ENCODE measurements at places on chromosomes 13 and 19. TPM values are rescaled to one million over a fixed set of nuclear protein-coding genes. Genes with fewer than 3 reads are reported as not detected.

The TTC9B gene
- total RNA-seq = not detected

The TUBB4A gene
- total RNA-seq = 22.9 TPM

DNA sequence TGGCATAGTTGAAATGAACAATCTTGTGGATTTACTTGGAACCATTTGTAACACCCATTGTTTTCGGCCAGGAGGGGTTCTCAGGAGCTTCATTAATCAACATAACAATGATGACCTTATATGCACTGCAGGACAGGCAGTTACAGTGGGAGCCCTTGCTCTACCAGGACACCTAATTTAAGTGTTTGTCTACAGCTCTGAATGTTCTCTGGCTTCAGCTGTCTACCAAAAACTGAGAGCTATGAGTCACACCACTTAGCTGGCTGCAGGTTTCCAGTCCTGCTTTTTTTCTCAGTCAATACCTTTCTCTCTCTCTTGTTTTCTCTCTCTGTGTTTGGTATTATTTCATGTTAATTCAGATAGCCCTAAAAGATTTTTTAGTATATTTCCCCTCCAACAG is 105.4 kb upstream of the MBNL2 start:
- DNase-seq = no peak

- no peak for DNase-seq
Observed at GRCh38 chr13:20869540-20869939, 33.0 kb downstream of the XPO4 start.

GRCh38 chr13:88586263-88586662 is 915.1 kb downstream of the SLITRK5 start:
- no peak for DNase-seq

DNA sequence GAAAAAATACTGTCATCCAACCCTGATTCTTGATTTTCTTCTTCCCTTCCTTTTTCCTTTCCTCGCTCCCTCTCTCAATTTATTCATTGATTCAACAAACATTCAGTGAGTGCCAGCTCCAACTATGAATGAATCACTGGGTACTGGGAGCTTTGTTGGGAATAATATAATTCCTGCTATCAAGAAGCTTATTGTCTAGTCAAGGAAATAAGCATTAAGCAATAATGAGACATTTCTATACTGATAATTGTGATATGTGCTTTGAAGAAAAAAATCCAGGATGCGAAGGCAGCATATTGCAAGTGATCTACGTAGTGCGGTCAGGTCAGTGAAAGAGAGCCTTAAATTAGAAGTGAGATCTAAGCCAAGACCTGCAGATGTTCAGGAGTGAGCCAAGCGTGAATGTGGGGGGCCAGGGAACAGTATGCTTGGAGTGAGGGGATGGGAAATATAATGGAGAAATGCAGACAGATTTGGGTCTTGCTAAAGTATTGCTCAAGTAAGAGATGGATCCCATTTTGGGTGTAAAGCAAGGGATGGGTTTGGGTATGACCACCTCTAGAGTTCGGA is 253.5 kb downstream of the LHFPL6 start:
- no peak for DNase-seq

DNA sequence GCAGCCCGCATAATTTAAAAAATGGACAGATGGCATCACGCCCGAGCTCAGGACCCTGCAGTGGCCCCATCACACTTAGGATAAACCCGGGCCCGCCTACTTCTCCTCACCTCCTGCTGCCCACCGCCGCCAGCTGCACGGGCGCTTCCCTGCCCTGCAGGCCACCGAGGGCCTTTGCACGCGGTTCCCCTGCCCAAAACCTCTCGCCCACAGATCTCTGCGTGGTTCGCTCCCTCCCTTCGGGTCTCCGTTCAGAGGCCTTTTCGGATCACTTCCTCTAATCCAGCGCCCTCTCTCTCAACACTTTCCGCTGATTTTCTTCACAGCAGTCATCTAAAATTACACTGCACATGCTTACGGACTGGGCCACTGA is 1.8 kb downstream of the SHISA7 start:
- no peak for DNase-seq

GRCh38 chr13:44271031-44271455 is 102.6 kb upstream of the SERP2 start:
- DNase-seq = no peak

DNA sequence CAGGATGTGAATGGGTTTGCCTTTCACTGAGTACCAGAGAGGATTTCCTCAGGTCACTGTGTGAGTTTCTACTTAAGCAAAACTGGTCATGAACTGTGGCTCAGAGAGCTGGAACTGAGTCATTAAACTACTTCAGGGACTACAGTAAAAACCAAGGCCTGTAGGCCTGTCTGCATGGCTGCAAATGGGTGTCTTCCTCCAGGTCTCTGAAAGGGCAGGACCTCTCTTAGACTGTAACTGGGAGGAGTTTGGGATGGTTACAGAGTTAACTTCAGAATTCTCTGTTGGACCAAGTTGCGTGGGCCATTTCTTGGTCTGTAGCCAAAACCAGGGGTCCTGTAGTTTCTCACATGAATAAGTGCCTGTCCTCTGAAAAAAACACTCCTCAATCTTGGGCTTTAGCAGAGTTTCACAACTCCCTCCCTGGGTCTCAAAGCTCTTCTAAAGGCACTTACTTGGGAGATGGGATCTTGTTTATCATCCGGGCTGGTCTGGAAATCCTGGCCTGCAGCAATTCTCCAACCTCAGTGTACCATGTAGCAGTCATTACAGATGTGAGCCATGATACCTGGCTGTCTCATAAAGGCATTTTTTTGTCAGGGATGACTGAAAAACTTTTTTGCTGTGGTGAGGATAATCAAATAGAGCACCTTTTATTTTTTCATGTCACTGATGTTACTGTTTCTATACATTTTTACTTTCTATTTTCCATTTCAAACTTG is 19.7 kb downstream of the ZNF714 start:
- DNase-seq = no peak

GRCh38 chr19:6042776-6043726 is 65.1 kb upstream of the RANBP3 start:
- no peak for DNase-seq

DNA sequence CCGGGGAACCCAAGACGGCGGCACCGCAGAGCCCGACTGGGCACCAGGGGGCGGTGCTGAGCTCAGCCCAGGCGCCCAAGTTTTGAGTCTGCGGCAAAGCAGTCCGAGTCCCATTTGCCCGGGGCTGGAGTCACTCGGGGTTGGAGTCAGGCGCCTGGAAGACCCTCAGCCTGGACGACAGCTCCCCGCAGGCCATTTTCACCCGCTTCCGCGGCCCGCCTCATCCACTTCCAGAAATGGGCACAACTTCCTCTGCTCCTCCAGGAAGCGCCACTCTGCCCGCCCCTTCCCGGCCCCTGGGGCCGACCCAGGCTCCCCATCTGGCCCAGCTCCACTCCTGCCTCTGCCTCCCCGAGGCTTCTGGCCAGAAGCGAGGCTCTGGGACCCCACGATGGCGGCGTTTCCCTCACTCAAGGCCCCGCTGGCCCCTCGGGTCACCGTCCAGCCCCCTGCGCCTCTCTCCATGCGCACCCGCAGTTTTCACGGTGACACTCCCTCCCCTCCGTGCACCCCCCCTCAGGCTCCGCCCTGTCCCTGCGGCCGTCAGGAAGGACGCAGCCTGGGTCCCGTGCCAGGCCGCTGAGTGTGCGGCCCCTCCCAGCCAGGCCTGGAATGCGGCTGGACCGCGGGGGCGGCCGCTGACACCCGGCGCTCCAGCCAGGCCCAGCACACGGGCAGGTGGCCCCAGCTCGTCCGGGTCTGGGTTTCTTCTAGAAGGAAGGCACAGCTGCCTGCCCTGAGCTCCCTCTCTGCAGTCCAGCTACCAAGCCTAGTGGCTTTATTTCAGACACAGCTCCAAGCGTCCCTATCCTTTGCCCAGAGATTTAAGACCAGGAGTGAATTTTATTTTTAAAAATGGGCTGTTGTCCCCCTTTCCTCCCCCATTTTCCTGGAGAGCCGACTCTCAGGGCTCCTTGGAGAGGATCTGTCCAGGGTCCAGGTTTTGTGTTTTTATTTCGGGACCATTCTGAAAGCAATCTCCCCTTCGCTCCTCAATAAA is 4.7 kb downstream of the SERTAD1 start:
- DNase-seq = peak; percentile 96

Data from spleen (tissue), 13 donors.